Effector memory CD4-positive, alpha-beta T cell (primary cell): ENCODE measurements at places on chromosomes 2 and 18.

GRCh38 chr2:9638532-9638931, 7.7 kb upstream of the YWHAQ start:
- DNase-seq: no peak

GRCh38 chr2:70785137-70785911, 5.1 kb downstream of the FIGLA start:
- no peak for DNase-seq

DNA sequence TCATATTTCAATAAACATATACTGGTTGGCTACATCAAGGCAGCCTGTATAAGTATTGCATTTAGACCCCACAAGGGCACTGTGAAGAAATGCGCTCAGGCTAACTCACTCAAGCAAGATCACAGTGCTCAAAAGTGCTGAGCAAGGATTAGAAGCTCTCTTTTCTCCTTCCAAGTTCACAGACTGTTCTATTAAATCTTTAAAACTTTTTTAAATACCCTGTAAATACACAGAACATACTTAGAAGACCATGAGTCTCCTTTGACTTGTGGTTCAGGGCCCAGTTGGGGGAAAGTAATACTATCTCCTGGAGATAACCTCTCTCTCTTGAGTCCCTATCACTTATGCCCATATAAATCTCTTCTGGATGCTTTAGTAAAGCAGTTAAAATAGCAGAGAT, 152.9 kb downstream of the SP3 start:
- DNase-seq: no peak

DNA sequence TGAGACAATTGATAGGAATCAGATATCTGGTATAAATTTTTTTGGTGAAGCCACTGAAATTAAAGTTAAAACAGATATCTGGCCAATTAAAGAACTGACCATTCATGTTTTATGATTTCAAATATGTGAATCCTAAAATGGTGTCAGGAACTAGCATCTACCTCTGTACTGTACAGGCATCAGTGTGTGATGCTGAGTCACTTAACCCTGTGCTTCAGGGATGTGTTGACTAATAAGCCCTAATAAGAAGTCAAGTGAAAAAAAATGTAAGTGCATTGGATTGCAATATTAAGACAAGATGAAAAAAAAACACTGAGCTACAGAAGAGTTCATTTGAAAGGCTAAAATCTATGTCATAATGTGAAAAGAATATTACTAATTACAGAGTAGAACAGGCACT, 9.1 kb upstream of the UNC80 start:
- DNase-seq: no peak

DNA sequence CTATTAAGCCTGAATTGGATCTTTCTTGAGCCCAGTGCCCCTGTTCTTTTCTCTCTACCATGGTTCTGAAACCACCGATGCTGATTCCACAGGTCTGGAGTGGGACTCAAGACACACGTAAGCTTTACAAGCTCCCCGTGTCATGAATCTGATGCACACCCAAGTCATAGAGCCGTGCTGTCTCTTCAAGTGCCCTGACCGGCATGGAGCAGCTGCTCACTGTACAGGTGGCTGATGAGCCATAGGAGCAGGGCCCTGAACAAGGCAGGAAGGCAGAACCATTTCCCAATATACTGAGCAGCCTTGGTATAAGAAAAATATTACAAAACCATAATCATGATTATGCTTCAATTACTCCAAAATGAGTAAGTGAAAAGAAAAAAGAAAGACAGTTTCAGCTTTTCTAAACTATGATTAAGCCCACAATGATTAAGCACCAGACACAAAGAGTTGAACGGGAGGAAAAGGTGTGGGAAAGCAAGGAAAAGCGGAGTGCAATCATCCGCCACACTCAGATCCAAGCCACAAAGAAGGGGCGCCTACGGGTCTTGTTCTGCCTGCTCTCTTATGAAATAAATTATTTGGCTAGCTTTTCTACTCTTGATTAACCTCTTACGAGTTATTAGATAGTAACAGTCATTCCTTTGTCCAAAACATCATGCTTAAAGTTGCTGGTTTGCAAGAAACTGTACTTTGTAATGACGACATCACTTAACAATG, 41.7 kb downstream of the NOL10 start:
- no peak for DNase-seq

DNA sequence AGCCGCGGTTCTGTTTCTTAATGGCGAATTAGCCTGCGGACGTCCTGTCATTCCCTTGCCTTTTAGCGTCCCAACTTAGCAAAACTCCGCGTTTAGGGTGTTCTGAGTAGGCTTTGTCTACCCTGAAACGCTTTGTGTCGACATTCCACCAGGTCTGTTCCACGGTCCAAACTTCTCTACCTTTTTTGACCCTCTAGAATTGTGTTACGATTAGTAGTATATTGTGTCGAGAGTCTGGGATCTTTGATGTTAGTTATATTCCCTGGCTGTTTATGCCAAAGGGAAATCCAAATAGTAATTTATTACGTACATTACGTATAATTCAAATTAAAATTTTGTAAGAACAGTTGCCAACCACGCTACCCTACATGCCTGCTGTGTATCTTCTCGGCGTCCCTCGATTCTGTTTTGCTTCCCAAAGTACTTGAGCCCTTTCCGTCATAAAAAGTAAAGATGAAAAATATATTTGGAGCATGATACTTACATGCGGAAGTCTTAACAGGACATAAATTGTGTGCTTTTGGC, 495 bp upstream of the TTC32 start:
- DNase-seq: no peak

- DNase-seq: no peak
Observed at GRCh38 chr2:45370369-45370768, 240.7 kb downstream of the SRBD1 start.

- DNase-seq: no peak
Observed at GRCh38 chr18:49071317-49071716, 120.6 kb upstream of the SMAD7 start.

- no peak for DNase-seq
Observed at GRCh38 chr2:237171396-237171795, 85.7 kb downstream of the COPS8 start.

DNA sequence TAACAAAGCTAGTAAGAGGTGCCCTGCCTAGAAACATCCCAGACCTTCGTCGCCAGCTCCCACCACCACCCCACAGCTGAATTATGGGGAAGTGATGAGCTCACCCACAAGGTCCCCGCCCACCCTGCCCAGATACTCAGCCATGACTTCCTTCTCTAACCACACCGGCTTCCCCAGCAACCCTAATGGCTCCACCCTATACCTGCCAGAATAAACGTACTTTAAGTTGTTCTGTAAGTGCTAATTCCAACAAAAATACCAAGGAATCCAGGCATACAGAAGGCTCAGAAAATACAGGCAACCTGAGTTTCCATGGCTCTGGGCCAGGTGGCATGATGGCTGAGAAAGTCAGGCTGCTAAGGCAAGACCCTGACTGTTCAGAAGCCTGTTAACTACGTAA, 39.1 kb downstream of the TMEM163 start:
- DNase-seq: peak; percentile 42

- DNase-seq: no peak
Observed at GRCh38 chr2:159266554-159266953, 19.9 kb downstream of the WDSUB1 start.

DNA sequence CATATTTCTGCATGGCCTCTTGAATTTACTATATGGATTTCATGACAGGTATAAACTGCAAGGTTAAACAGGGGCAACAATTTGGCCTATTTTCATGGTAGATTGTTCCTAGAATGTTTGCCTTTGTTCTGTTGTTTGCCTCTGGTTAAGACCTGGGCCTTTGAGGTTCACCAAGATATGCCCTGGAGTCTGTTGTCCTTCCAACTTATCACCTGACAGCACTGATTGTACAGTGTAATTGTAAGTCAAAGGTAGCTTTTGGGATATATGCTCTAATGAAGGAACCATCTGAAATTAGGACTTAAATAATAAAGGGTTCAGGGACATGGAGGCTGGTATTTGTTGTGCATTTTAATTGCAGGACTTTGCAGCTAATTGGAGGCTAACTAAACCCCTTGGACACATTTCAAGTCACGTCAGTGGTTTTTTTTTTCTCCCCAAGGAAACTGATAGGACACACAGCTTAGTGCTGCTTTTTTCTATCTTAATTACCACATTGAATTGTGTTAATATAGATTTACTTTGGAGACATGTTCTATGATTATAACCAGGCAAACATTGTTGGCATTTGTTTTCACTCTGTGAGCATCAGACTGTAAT, 771.2 kb upstream of the LINC00305 start:
- no peak for DNase-seq

GRCh38 chr2:220528180-220528675, 900.8 kb downstream of the SLC4A3 start:
- DNase-seq: no peak

DNA sequence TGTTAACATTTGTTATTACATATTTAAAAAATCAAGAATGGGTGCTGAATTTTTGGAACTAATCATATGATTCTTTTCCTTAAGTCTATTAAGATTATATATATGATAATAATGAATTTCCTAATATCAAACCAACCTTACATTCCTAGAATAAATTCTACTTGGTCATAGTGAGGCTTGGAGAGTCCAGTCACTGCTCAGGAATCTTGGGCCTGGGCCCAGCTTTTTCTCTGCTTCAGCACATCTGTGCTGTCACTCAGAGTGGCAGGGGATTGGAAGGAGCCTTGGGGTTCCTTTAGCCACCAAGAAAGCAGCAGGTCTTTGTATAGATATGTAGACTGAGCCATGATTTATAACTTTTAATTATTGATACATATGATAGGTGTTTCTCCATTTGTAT, 19.9 kb upstream of the ZAP70 start:
- no peak for DNase-seq
